ENCODE measurements at places on chromosomes 1 and 21.
A peak's percentile ranks its signal among the peaks of the same experiment; 100 is the strongest.

DNA sequence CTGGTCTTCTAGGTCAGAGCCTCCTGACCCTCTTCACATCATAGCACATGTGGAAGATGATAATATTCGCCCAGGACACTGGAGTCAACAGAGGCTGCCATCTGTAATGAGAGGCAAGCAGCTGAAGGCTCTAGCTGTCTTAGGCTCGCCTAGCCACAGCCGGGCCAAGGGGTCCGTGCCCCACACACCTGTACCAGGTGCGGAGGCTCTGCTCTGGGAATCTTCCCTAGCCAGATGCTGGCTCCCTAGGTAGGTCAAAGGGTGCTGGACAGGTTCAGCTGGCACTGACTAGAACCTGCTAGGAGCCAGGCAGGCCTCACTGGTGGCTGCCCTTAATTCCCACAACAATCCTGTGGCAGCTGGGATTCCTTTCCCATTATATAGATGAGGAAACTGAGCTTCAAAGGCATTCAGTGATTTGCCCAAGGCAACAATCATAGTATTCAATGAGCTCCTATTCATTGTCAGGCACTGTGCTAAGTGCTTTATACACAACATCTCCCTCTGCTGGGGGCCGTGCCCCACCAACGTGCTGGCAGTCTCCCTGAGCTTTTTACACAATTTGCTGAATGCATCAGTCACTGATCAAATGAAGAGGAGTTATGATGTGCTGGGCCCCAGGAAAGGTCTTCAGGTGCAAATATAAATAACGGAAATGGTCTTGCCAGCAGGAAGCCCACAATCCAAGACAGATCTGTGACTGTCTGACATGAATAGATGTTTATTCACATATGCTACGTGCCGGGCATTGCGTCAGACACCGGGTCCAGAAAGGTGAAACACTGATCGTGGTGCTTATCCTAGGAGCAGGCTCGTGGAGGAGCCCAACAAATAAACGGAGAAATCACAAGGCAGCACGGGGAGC, 58.0 kb downstream of the DDX20 start:
- H3K36me3 ChIP-seq, result no peaks in the 10 kb centered on the region
- no peak overlapping the region for H3K4me3 ChIP-seq
- DNase-seq, result no peak
- no peaks in the 10 kb centered on the region for H3K4me1 ChIP-seq

DNA sequence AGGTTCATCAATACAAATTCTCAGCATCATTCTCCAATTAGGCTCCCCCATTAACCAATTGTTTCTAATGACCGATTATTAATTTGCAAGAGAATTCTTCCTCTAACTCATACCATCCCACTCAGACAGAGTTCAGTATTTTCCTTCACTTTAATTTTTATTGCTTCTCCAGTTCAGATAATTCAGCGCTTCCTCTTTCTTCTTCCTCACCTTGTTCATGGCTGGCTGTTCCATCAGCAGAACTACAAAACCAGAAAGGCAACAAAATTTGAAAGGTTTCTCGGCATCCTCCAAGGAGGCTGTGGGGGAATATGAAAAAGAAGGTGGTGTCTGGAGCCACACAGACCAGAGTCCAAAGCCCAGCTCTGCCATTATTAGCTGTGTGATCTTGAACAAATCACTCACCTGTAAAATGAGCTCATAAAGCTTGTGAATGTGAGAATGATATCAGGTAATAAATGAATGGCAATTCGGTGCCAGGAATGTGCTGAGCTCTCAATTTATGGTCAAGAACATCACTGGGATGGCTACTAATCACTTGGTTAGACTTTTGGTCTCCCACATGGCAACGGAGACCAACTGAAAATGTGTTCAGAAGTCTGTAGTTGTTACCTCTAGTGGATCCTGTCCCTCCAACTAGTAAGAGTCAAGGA, 11.7 kb upstream of the ZNF436 start:
- DNase-seq, result no peak
- peaks cover 2% of the 10 kb centered on the region for H3K36me3 ChIP-seq
- no peaks in the 10 kb centered on the region for H3K27me3 ChIP-seq
- H3K4me1 ChIP-seq, result no peaks in the 10 kb centered on the region
- H3K27ac ChIP-seq, result no peak overlapping the region

DNA sequence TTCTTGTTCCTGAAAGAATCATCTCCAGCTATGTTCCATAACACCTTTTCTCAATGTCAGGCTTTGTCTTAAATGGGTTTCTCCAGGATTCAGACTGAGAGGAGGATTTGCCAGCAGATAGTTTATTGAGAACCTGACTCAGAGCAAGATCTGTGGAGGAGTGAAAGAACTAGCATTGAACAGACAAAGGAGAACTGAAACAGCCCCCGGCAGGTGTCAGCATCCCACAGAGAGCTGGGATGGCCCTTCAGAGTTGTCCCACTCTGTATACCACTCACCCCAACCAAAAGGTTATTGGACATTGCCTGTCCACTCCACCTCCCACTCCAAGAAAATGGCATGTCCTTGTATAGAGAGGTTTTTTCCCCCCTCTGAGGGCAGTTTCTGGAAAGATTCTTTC, 270.7 kb downstream of the PAPPA2 start:
- H3K4me3 ChIP-seq, result no peak overlapping the region
- no peaks in the 10 kb centered on the region for H3K36me3 ChIP-seq
- no peak overlapping the region for H3K27ac ChIP-seq
- no peaks in the 10 kb centered on the region for H3K27me3 ChIP-seq

- no peaks in the 10 kb centered on the region for H3K27me3 ChIP-seq
- H3K4me1 ChIP-seq, result peaks cover 81% of the 10 kb centered on the region
- peaks cover 74% of the 10 kb centered on the region for H3K36me3 ChIP-seq
- peak overlapping the region; percentile 89 for H3K27ac ChIP-seq
- H3K4me3 ChIP-seq, result peak overlapping the region; percentile 96
These were observed 3.7 kb downstream of the FASLG start for GRCh38 chr1:172662464-172663109.

GRCh38 chr1:41466146-41466545, 18.3 kb downstream of the EDN2 start:
- H3K27ac ChIP-seq, result no peak overlapping the region
- H3K4me3 ChIP-seq, result no peak overlapping the region
- H3K36me3 ChIP-seq, result no peaks in the 10 kb centered on the region

- no peak for DNase-seq
- H3K36me3 ChIP-seq, result peaks cover 43% of the 10 kb centered on the region
- H3K4me1 ChIP-seq, result peaks cover 48% of the 10 kb centered on the region
- H3K27me3 ChIP-seq, result no peaks in the 10 kb centered on the region
- H3K4me3 ChIP-seq, result peak overlapping the region; percentile 58
- H3K27ac ChIP-seq, result no peak overlapping the region
These were observed 2.9 kb upstream of the PRDX6 start for GRCh38 chr1:173474097-173474779.

GRCh38 chr21:17736072-17736471, 83.1 kb downstream of the C21orf91 start:
- peaks cover 3% of the 10 kb centered on the region for H3K36me3 ChIP-seq
- no peaks in the 10 kb centered on the region for H3K27me3 ChIP-seq
- H3K4me1 ChIP-seq, result peaks cover 6% of the 10 kb centered on the region

GRCh38 chr1:163013826-163014600, 55.1 kb upstream of the RGS4 start:
- no peak overlapping the region for H3K27ac ChIP-seq
- H3K27me3 ChIP-seq, result no peaks in the 10 kb centered on the region
- no peak overlapping the region for H3K4me3 ChIP-seq
- H3K36me3 ChIP-seq, result no peaks in the 10 kb centered on the region
- no peak for DNase-seq
- no peaks in the 10 kb centered on the region for H3K4me1 ChIP-seq

- no peak overlapping the region for H3K4me3 ChIP-seq
- no peak for DNase-seq
- H3K36me3 ChIP-seq, result no peaks in the 10 kb centered on the region
- no peaks in the 10 kb centered on the region for H3K27me3 ChIP-seq
- H3K27ac ChIP-seq, result no peak overlapping the region
These were observed 206.1 kb downstream of the KAZN start for GRCh38 chr1:14804626-14805025.
